ENCODE measurements at places on chromosomes 13 and 19. TPM values are rescaled to one million over a fixed set of nuclear protein-coding genes. Genes with fewer than 3 reads are reported as not detected.

Gene CYTH2
- total RNA-seq: 66.6 TPM

Gene CEACAM7
- not detected for total RNA-seq

Gene NCCRP1
- not detected for total RNA-seq

Gene SPRY2
- total RNA-seq: not detected

Gene ZNF77
- 3.8 TPM for total RNA-seq

Gene IGFL2
- total RNA-seq: not detected

Gene PPP1R37
- 21.2 TPM for total RNA-seq

Gene SIGLEC12
- not detected for total RNA-seq

Gene LILRA1
- not detected for total RNA-seq

Gene KCNRG
- total RNA-seq: 0.36 TPM

Gene GPR4
- not detected for total RNA-seq

Gene ZNF836
- 27.9 TPM for total RNA-seq

Gene FLT3LG
- total RNA-seq: 423 TPM

Gene DCUN1D2
- total RNA-seq: 17.0 TPM

Gene LCP1
- 1,084 TPM for total RNA-seq

Gene CLIP3
- total RNA-seq: 1.5 TPM

Gene TRPM4
- total RNA-seq: not detected

Gene RAB4B
- total RNA-seq: 65.0 TPM

Gene PALM
- not detected for total RNA-seq

Gene ZNF784
- total RNA-seq: 7.2 TPM

Gene XAB2
- 47.4 TPM for total RNA-seq

Gene CALR3
- not detected for total RNA-seq

Gene PRODH2
- total RNA-seq: not detected

Gene IZUMO2
- not detected for total RNA-seq

Gene ZNF541
- 0.34 TPM for total RNA-seq

Gene RFPL4A
- not detected for total RNA-seq

Gene PABPC3
- total RNA-seq: 0.60 TPM

Gene CYP4F2
- not detected for total RNA-seq

Gene SBK2
- not detected for total RNA-seq

Gene KIR2DL4
- not detected for total RNA-seq

Gene JAK3
- 209 TPM for total RNA-seq

Gene PDCD5
- 106 TPM for total RNA-seq

Gene ZNF222
- 3.6 TPM for total RNA-seq

Gene ZNF66
- total RNA-seq: 11.0 TPM

Gene SLC10A2
- not detected for total RNA-seq

Gene UBE2L5
- total RNA-seq: not detected

Measured in activated naive CD4-positive, alpha-beta T cell treated with anti-CD3 and anti-CD28 coated beads, Interleukin-2, amount 10 ng/mL, durations not matched to agents 5 hours and 36 hours (primary cell).